ENCODE measurements at places on chromosomes 5 and 9.
A peak's percentile ranks its signal among the peaks of the same experiment; 100 is the strongest.

DNA sequence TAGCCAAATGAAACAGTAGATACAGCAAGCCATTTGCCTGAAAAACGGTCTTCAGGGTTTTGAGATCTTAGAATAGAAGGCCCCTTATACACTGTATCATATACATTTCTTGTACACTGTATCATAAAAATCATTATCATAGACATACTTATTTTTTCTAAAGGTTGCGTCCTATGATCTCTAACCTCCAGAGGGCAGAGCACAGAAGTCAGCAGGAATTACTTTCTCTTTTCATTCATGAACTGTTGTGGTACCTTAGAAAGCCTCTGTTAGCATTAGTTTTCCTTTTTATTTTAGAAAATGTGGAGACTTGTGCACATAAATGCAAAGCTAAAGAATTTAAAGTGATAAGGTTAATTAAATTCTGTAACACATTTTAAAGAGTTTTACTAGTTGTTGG, 115.4 kb downstream of the OXCT1 start:
- peak; percentile 3 for DNase-seq

GRCh38 chr5:13809921-13810320, 134.6 kb downstream of the DNAH5 start:
- no peak for DNase-seq

- peak; percentile 58 for DNase-seq
Measured at GRCh38 chr9:34431667-34432066, 26.7 kb downstream of the FAM219A start.

- DNase-seq = peak; percentile 75
Measured at GRCh38 chr5:59174248-59174844, 591.5 kb downstream of the RAB3C start.

DNA sequence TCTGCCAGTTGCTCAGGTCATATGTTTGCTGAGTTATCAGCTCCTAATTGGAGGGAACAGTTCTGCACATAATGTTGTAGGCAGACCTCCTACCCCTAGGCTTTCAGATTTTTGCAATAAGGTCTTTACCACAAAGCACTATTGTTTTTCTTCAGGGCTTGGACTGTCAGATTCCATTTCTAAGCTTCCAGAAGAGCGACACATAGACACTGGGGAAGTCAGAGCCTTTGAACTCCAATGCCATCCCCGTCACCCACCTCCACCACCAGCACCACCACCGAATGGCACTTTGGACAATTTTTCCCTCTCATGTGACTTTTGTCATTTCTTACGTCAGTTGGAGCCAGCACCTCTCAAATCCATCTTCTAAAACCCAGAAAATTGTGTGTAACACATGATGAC, 28.3 kb upstream of the SPRY4 start:
- DNase-seq = no peak

DNA sequence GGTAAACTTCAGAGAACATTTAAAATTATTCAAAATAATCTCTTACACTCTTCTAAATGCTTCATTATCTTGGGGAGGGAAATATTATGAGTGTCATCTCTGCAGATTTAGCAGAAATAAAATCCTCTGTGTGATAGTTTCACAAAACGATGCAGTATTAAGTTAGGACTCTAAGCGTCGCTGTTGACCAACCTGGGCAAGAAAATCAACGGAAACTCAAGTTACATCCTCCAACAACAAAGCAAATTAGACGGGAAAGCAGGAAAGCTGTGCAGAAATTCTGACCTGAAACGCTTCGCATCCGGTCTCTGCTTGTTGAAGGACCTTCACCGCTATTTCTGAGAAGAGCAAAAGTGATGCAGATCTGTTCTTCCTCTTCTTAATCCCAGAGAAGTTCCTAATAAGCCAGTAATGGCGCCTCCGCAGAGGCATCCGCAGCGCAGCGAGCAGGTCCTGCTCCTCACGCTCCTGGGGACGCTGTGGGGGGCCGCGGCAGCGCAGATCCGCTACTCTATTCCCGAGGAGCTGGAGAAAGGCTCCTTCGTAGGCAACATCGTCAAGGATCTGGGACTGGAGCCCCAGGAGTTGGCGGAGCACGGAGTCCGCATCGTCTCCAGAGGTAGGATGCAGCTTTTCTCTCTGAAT, at the start of gene PCDHGA6:
TSS of gene PCDHGA6 (plus strand) at position 219 of the 645 bp plus-strand sequence. CDS start at position 412, 193 bp downstream.
- no peak for DNase-seq

GRCh38 chr5:125394661-125395280, 648.3 kb upstream of the ZNF608 start:
- no peak for DNase-seq

- DNase-seq = no peak
Measured at GRCh38 chr5:82699737-82700136, 377.5 kb downstream of the TMEM167A start.

DNA sequence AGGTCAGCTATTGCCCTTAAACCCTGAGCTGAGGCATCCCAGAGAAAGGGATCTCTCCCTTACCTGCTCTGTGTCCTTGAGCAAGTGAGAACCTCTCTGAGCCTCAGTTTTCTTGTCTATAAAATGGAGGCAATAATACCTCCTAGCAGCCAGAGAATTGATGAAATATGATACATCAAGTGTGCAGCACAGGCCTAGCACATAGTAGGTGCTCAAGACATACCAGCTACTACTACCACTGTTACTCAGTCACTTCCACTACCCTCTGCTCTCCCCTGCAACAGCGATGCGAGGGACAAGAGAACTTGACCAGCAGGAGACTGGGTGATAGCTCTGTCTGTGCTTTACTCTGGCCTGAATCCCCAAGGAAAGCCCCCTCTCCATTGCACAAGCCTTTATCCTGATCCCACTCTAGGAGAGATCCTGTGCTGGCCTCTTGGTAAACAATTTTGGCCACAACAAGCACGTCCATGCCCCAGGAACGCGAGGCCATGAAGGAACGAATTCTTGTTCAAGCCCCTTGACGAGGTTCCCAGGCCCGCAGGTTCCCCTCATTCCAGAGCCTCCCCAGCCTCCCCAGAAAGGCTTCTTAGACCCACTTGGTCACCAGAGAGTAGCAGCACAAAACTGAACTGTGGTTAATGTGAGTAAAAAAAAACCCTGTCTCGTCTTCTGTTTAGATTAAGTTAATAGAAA, 39.4 kb downstream of the LRSAM1 start:
- DNase-seq = no peak

GRCh38 chr9:5430912-5431311, 6.8 kb downstream of the PLGRKT start:
- no peak for DNase-seq

DNA sequence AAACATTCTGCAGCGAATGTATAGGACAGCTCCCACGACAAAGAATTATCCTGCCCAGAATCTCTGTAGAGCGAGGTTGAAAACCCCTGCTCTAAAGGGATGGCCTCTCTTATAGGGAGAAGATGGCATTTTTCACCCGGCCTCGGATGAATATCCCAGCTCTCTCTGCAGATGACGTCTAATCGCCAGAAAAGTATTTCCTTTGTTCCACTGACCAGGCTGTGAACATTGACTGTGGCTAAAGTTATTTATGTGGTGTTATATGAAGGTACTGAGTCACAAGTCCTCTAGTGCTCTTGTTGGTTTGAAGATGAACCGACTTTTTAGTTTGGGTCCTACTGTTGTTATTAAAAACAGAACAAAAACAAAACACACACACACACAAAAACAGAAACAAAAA, 17.4 kb upstream of the RARS1 start:
- DNase-seq = no peak

DNA sequence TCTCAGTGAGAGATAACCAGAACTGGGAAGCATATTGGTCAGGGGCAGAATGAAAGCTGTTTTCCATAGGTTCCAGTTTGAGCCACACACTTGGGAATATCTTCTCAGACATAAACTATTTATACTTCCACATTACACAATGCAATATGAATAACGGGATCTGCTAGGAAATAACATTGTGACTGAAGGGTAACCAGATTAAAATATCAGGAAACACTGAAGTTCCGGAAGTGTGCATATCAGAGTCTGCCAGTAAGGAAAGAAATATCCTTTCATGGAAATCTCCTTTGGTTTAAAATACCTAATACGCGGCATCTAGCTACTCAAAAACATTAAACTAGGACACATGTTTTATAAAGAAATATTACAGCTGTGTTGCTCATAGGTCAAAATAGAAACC, 56.3 kb downstream of the ST8SIA4 start:
- no peak for DNase-seq

DNA sequence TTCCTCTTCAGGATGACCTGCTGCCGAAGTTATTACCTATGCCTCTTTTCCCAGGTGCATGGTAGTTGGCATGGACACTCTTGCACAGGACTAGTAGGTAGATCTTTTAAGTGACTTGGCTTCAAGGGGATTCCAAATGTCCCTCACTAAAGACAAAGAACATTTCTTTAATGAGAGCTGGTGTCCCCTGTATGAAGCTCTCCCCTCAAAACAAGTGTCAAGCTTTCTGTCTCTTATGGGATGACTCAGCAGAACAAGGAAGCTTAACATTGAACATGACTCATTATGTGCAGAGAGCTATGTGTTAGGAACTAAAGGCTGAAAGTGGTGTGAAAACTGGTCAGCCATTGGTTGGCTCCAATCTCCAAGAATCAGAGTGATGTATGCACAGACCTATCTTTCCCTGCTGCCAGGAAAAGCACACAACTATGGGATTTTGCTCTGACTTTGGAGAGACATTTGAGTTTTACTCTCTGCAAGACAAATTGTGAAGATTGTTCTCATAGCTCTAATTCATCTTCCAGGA, 120.5 kb downstream of the PRDM6 start:
- no peak for DNase-seq

- DNase-seq = no peak
Measured at GRCh38 chr9:129176701-129177442, 1.2 kb downstream of the IER5L start.

DNA sequence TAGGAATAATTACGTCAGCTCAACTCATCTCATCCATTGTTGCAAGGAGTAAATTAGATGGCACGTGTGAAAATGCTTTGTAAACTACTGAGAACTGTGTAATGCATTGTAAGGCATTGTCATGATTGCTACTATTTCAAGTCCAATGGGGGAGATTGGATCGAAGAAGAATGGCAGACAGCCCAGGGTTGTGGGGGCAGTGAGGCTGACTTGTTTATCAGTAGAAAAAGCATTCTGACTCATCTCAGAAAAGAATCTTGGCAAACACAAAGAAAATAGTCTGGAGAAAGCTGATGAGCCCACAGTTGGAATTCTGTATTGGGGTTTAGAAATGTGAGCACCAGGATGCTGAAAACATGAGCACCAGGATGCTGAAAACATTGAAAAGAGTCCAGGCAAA, 28.0 kb upstream of the DAP start:
- no peak for DNase-seq
